ENCODE measurements at places on chromosomes 7 and 10.

DNA sequence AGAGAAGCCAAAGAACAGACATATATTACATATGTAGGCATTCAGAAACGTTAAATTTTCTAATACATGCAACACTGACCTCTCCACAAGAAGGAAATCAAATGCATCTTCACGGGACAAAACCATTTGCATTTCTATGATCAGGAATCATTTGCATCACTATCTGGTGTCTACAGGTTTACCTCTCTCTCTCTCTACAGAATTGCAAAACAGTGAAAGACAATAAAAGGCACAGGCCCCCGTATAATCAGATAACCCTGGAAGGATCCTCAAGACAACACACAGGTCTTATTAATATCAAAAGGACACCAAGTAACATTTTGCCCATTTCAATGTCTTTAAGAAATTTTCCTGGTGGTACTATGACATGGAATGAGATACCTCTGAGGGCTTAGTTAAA lies 306.3 kb downstream of the GPAM start:
- DNase-seq = no peak

DNA sequence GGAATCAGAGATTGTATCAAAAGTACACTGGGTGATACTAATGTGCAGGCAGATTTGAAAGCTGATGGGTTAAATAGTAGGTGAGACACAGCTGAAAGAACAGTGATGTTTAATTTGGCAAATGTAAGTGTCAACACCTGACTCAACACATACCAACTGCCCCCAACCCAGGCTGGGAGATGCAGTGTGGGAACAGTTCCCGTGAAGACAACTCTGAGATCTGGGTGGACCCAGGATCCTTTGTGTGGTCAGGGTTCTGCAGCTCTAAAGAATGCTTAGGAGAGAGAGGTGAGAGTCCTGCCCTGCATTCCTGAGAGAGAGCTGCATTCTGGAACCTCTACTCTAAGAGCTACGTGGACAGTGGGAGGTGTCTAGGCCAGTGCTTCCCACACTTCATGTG lies 479.7 kb downstream of the RPS24 start:
- DNase-seq = no peak

DNA sequence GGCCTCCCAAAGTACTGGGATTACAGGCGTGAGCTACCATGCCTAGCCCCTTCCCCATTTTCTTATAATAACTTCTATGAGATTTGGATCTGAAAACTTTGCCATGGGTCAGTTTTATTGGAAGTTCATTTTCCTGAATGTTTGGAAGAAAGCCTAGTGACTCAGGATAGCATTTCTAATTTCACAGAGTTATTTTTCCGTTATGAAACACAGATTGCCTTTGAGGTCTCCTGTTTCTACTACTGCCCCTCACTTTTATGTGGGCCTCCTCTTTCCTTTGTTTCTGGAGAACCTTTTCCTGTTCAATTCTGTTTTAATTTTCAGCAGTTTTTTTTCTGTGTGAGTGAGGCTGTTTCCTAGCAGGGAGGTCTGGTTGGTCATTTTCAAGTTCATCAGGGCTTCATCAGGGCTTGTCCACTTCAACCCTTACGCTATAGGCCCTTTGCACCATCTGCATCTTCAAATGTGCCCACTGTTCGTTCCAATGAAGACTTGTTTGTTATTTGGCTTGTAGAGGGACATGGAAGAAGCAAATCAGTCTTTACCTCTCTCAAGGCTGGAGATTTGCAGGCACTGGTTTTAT lies 58.7 kb downstream of the BMPR1A start:
- DNase-seq = no peak

DNA sequence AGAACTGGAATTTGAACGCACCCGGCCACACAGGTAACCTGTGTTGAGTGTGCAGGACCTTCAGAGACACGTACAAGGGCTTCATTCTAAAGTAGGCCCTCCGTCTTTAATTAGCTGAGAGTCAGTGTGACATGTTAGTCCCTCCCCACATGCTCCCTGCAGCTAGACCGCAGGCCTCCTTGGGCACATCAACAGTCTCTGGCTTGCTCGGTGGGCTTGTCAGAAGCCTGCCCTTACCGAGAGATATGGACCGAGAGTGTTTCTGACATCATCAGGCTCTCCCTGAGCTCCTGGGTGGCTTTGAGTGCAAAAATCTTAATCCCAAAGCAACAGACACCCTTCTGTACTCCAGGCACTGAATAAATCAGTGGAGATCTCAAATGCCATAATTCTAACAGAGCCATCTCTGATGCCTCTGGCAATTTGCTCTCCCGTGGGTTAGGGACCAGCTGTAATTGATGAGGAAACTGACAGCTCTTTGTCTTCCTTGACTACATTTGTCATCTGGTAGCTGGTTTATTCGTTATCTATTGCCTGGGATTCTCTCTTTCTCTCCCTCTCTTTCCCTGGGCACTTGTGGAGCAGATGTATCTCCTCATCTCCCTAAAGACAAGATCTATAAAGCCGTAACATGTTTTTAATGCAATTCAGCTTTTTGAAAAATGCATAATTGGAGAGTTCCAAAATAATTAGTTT lies 850.6 kb downstream of the TYW1 start:
- no peak for DNase-seq

GRCh38 chr10:127410030-127410429 lies 139.1 kb upstream of the NPS start:
- DNase-seq = no peak

GRCh38 chr10:73762915-73763314 lies 18.7 kb downstream of the SEC24C start:
- no peak for DNase-seq

DNA sequence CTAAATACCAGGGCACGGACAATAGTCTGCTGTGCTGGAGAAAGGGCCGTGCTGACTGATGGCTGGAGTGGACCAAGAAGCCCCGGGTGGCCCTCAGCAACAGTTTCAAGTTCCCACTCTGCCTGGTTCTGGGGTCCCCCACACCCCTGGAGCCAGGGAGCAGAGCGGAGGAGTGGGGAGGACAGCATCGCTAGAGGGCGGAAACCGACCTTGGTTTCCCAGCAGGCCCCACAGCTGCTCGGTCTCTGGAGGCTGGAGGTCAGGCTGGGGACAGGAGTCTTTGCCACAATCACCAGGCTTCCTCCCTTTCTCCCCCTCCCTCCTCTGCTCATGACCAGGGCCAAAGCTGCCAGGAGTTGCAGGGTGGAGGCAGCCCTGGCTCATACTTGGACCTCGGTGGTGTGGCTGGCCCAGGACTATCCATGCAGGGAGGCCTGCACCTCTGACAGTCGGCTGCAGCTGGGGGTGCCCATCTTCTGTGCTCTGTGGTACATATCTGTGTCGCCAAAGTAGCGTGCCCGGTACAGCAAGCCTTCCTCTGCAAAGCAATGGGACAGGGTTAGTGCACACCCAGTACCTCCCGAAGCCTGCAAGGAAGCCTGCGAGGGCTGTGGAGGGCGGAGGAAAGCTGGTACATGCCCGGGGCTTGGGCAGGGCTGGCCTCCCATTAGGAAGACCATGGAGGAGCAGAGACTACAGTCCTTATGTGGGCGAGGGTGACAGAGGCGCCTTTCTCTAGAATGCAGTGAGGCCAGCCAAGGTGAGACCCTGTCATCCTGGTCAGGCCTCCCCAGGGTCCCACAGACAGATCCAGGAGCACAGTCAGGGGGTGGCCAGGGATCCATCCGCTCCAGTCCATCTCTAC lies 19.1 kb downstream of the DNAJB12 start:
- DNase-seq = no peak

GRCh38 chr7:24971333-24972165 lies 8.4 kb downstream of the OSBPL3 start:
- no peak for DNase-seq

DNA sequence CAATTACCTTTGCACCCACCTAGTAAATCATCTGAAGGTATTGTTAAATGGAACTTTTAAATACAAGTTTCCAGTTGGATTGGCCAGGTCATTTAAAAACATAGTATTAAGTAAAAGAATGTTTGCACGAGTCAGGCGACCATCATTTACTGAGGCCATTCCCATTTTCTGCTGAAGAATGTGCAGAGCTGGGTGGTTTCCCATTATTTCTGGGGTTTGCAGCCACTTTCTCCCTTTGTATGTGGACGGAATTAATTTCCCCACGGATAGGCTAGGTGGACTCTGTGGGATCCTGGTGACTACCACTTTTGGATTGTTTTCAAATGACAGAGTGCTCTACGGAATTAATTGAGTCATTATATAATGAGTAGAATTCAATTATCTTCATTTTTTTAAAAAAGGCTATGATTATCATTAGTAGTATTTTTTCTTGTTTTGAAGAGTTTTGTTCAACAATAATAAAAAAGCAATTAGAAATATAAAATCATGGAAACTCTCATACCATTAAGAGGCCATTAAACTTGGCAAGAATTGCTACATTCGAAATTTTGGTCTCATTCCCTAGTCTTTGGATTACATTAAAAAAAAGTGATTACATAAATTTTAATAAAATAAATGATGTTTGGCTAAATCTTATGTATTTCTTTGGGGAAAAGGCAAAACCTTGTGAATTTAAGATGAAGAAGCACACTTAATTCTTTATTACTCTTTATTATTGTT lies 120.4 kb upstream of the FZD8 start:
- DNase-seq = no peak

DNA sequence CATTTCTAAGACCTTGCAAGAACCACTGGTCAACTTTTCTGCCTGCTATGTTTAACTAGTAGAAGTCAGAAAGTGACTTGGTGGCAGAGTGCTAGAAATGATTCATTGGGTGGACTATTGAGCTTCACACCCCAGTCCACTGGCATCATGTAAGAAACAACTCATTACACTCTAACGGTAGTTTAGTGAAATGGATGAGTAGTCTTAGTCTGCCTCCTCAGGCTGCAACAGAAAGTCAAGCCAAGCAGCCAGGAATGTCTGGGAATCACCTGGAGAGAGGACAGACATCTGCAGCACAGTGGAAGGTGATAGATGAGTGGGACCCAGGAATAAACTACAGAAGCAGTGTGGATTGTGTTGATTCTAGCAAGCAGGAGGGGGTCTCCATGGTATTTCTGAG lies 125.4 kb downstream of the AUTS2 start:
- DNase-seq = no peak

DNA sequence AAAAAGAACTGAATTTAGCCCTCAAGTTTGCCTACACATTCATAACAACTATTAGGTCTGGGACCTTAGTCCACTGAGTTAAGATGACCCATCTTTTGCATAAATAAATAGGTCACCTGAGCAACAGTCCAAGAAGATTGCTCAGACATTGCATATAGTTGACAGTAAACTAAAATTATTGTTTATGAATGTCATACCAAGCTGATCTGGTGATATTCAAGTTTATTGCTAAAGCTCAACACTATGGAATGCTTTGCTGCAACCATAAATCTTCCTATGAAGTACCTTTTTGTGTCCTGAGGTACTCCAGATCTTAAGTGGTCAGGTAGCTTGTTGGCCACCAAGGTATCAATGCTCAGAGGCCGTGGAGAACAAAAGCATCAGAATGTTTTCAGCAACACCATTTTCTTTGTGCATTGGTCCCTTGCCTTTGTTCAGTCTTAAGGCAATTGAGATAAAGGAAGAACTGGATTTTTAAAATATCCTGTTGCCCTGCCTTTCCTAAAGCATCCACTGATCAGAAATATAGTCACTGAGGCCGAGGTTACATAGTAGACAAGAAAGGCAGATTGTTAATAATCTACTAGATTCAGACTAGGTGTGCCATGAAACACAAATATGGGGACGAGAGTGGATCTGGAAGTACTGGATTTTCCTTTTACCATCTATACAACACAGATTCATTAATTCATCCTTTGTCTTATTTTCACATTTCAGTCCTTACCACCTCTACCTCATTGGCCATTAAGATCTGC lies 321.3 kb downstream of the PTEN start:
- DNase-seq = no peak

GRCh38 chr7:148419856-148420832 lies 170.4 kb upstream of the C7orf33 start:
- DNase-seq = no peak

- no peak for DNase-seq
Measured at GRCh38 chr7:1813394-1814088, 143.5 kb downstream of the ELFN1 start.

DNA sequence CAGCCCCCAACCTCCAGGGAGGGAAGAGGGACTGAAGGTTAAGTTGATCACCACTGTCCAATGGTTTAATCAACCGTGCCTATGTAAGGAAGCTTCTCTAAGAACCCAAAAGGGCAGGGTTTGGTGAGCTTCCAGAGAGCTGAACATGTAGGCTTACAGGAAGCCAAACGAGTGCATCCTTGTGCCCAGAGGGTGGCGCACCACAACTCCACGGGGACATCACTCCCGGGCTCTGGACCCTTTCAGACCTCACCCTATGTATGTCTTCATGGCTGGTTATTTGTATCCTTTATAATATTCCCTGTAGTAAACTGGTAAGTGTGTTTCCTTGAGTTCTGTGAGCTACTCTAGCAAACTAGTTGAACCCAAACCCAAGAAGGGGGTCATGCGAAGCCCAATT lies 11.5 kb upstream of the NFKB2 start:
- DNase-seq = no peak

DNA sequence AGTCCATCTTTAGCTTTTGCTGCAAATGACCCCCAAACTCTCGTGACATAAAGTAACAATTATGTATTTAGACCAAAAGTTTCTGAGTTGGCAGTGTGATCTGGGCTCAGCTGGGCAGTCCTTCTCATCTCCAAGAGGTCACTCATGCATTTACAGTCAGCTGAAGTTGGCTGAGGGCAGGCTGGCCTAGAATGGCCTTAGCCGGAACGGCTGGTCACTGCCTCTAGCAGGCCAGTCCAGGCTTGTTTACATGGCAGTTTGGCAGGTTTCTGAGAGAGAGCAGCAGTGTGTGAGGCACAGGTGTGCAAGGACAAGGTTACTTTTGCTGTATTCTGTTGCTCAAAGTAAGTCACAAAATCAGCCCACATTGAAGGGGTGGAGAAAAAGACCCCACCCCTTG lies 200.0 kb upstream of the AGK start:
- no peak for DNase-seq

DNA sequence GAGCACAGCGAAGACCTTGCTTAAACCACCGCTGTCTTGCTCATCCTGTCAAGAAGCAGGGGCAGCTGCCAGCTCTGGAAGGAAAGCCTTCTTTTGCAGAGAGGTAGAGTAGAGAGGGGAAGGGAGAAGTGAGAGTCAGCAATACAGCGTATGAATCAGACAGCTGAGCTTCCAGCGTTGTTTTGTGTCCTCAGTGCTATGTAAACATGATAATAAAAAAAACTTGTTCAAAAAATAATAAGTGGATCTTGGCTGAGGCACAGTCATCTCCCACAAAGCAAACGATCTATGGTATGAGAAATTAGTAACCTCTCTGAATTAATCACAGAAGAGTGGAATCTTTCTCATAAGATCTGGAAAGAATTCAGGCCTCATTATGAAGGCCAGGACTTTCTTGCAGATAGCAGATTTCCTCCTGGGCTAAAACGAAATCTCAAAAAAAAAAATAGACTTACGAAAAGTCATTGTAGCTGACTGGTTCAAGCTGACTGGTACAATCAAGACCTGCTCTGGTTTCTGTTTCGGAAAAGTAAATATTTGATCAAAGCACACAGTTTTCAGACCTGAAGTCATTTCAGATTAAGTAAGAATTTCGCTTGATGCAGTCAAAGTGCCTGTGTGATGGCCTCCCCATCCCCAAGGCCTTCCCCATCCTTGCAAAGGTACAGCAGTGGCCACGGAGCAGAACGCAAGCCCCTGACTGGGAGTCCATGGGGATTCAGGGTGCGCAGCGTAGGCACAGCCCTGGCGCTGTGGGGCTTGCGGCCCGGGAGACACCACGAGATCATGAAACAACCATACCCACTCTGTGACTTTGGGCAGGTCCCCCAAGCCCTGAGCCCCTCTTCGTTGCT lies 29.4 kb downstream of the CHST15 start:
- no peak for DNase-seq

GRCh38 chr7:152857272-152857671 lies 97.7 kb downstream of the ACTR3B start:
- DNase-seq = no peak

- no peak for DNase-seq
Measured at GRCh38 chr10:72088889-72089575, 681 bp upstream of the SPOCK2 start.

Data from stimulated activated CD8-positive, alpha-beta memory T cell treated with anti-CD3 and anti-CD28 coated beads, Interleukin-15, amount 100 ng/mL, for 1 hour (primary cell).